GM12878 (cell line): ENCODE measurements at places on chromosomes 1 and 21.
A peak's percentile ranks its signal among the peaks of the same experiment; 100 is the strongest.

GRCh38 chr1:17538428-17539117 lies 925 bp upstream of the ARHGEF10L start:
- no peak overlapping the region for H3K4me3 ChIP-seq
- DNase-seq: no peak
- peaks cover 4% of the 10 kb centered on the region for H3K27me3 ChIP-seq
- peaks cover 17% of the 10 kb centered on the region for H3K4me1 ChIP-seq
- H3K27ac ChIP-seq: no peak overlapping the region
- no peaks in the 10 kb centered on the region for H3K36me3 ChIP-seq

DNA sequence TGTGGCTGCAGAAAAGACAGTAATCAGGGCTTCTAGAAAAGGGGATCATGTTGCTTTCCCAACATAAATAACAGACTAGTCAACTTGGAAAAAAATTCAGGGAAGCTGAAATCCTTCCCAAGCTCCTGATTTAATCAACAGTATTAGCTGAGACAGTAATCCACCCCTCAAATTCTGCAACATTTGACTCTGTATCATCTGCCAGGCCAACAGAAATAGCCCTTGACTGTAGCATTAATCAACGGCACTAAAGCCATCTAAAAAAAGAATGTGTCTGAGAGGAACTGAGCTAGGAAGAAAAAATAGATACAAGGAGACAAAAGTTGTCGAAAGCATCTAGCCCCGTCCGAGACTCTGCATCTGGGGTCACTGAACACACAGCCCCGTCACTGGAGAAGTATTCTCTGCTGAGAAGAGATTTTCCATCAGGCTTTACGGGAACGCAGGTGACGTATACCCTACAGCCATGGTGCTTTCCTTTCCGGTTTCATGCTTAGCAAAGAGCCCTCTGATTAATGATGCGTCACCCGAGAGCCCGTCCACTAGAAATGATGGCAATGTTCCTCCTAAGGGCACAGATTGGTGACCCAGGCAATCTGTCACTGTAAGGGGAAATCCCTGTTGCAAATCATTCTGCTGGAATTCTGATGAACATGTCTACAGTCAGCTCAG lies 42.1 kb upstream of the TP53BP2 start:
- H3K27me3 ChIP-seq: no peaks in the 10 kb centered on the region
- H3K36me3 ChIP-seq: no peaks in the 10 kb centered on the region
- H3K4me3 ChIP-seq: no peak overlapping the region
- no peak overlapping the region for H3K27ac ChIP-seq
- no peak for DNase-seq

- no peak for DNase-seq
- no peaks in the 10 kb centered on the region for H3K36me3 ChIP-seq
- H3K4me1 ChIP-seq: no peaks in the 10 kb centered on the region
These were observed 199.4 kb downstream of the ZC3H11B start for GRCh38 chr1:219413536-219413935.

- H3K4me3 ChIP-seq: no peak overlapping the region
- no peaks in the 10 kb centered on the region for H3K27me3 ChIP-seq
- H3K27ac ChIP-seq: no peak overlapping the region
These were observed 86.0 kb downstream of the LRRC53 start for GRCh38 chr1:74426208-74426937.

GRCh38 chr1:30816211-30817076 lies 58.9 kb upstream of the LAPTM5 start:
- no peaks in the 10 kb centered on the region for H3K36me3 ChIP-seq
- H3K27me3 ChIP-seq: peaks cover 16% of the 10 kb centered on the region
- no peak overlapping the region for H3K27ac ChIP-seq
- no peak for DNase-seq

DNA sequence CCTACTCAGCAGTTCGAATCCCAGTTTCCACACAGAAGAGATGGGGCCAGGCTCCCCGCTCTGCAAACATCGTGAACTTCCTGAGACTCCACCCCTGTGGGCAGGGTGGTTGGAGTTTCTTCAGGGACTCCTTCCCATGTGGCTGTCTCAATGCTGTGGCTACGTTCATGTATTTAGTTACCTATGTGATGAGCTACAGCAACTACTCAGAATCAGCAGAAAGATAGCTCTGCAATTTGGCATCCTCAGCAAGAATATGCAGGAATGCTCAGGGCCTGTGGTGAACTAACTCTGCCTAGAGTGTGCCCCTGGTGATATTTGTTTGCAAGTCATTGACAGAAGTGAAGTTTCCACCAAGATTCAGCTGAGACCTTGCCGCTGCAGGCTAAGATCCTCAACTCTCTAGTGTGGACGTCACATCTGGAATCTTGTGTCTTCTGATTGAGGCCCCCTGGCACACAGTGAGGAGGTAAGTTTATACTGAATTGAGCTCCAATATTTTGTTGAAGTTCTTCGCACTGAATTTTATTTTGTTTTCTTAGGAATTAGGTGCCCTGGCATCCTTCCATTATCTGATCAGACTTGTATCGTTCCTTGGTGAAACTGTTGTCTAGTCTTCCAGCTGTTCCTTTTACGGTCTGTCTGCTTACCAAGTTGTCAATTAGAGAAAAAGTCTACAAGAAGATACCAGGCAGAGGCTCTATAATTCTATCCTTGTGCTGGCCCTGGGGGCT lies 8.2 kb upstream of the GLRX2 start:
- no peaks in the 10 kb centered on the region for H3K27me3 ChIP-seq
- H3K36me3 ChIP-seq: no peaks in the 10 kb centered on the region
- no peak overlapping the region for H3K4me3 ChIP-seq
- no peak overlapping the region for H3K27ac ChIP-seq

- H3K4me1 ChIP-seq: peaks cover 25% of the 10 kb centered on the region
- no peaks in the 10 kb centered on the region for H3K27me3 ChIP-seq
- H3K27ac ChIP-seq: no peak overlapping the region
These were observed 89.6 kb downstream of the RERE start for GRCh38 chr1:8727809-8728213.

- no peaks in the 10 kb centered on the region for H3K4me1 ChIP-seq
- H3K4me3 ChIP-seq: no peak overlapping the region
- H3K27ac ChIP-seq: no peak overlapping the region
- no peak for DNase-seq
- no peaks in the 10 kb centered on the region for H3K27me3 ChIP-seq
These were observed 21.1 kb downstream of the ATP8B2 start for GRCh38 chr1:154346276-154346917.

GRCh38 chr1:242761556-242761955 lies 237.1 kb upstream of the PLD5 start:
- DNase-seq: no peak
- H3K4me1 ChIP-seq: no peaks in the 10 kb centered on the region
- no peak overlapping the region for H3K27ac ChIP-seq
- H3K36me3 ChIP-seq: no peaks in the 10 kb centered on the region
- no peaks in the 10 kb centered on the region for H3K27me3 ChIP-seq

- DNase-seq: no peak
- H3K4me1 ChIP-seq: no peaks in the 10 kb centered on the region
- H3K36me3 ChIP-seq: no peaks in the 10 kb centered on the region
- H3K27me3 ChIP-seq: peaks cover 3% of the 10 kb centered on the region; the same call in 1 of the 2 replicates
These were observed 76.8 kb downstream of the PLXNA2 start for GRCh38 chr1:208167261-208167869.

- no peaks in the 10 kb centered on the region for H3K4me1 ChIP-seq
- no peak overlapping the region for H3K4me3 ChIP-seq
- DNase-seq: peak; percentile 12
- H3K36me3 ChIP-seq: no peaks in the 10 kb centered on the region
These were observed 88.6 kb upstream of the PKN2 start for GRCh38 chr1:88595355-88596002.

DNA sequence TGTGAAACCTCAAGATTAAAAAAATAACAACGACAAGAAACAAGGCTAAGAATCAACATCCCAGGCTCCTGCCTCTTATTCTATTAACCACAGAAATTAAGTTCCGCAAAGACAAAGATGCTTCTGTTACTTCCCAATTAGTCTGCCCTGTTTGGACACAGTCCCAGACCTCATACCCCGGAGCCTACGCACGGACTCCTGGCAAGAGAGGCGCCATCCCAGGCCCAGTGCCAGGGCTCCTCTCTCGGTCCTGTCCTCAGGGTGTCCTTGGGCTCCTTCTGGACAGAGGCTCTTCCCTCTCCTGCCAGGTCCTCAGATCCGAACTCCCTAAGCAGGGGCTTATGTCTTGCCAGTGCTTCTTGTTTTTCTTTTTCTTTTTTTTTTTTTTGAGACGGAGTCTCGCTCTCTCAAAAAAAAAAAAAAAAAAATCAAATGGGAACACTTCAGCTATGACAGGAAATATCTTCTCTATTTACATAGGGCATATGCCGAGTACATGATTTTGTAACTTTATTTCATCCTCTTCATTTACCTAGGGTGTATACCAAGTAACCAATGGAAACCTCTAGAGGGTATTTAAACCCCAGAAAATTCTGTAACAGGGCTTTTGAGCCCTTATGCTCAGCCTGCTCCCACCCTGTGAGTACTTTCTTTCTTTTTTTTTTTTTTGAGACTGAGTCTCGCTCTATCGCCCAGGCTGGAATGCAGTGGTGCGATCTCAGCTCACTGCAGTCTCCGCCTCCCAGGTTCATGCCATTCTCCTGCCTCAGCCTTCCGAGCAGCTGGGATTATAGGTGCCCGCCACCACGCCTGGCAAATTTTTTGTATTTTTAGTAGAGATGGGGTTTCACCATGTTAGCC lies 11.7 kb upstream of the ENO1 start:
- no peaks in the 10 kb centered on the region for H3K27me3 ChIP-seq
- no peak overlapping the region for H3K27ac ChIP-seq
- DNase-seq: no peak
- H3K36me3 ChIP-seq: no peaks in the 10 kb centered on the region

- no peak for DNase-seq
- H3K4me3 ChIP-seq: 0 out of 2 replicates have a peak overlapping the region, but pooled peaks have one; percentile 13
- no peaks in the 10 kb centered on the region for H3K36me3 ChIP-seq
These were observed 14.0 kb downstream of the CAPZA1 start for GRCh38 chr1:112633628-112634027.

GRCh38 chr1:1290238-1290731 lies 10.0 kb downstream of the SCNN1D start:
- no peaks in the 10 kb centered on the region for H3K36me3 ChIP-seq
- no peaks in the 10 kb centered on the region for H3K4me1 ChIP-seq
- no peak overlapping the region for H3K27ac ChIP-seq
- H3K27me3 ChIP-seq: no peaks in the 10 kb centered on the region

DNA sequence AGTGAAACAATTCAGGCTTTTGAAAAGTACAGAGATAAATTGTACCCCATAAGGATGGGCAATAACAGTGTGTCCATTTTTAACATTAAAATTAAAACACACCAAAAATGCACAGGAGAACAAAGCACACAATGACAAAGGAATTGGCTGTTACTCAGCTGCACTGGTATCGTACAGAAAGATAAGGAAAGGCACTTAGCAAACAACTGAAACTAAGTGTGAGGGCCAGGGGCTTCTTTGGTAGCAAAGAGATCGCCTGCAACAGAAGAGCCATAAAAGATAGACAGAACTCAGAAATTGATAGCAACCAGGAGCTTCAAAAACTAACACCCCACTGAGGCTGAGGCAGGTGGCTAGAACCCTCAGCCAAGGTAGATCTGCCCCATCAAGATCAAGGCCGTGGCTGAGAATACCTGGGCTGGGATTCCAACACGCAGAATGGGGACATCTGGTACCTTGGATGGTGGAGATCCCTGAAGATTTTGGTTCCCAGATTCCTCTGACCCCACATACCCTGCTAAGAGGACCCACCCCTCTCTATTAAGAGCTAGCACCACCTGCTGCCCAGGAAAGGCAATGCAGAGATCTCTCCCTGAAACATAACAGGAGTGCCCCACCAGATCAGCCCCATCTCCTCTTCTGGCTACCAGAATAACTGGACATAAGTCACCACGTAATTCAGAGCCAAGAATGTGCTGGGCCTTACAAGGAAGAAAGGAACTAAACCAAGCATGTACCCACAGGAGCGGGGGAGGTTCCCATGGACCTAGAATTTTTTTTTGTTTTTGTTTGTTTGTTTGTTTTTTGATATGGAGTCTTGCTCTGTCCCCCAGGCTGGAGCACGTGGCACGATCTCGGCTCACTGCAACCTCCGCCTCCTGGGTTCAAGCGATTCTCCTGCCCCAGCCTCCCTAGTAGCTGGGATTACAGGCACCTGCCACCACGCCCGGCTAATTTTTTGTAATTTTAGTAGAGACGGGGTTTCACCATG lies 16.2 kb downstream of the PLEKHO1 start:
- peak overlapping the region; percentile 37; the same call in 1 of the 2 replicates for H3K4me3 ChIP-seq
- peak overlapping the region; percentile 100 for H3K27ac ChIP-seq
- H3K4me1 ChIP-seq: peaks cover 57% of the 10 kb centered on the region
- no peaks in the 10 kb centered on the region for H3K36me3 ChIP-seq

GRCh38 chr1:202807451-202807925 lies 733 bp downstream of the KDM5B start:
- H3K4me3 ChIP-seq: peak overlapping the region; percentile 77
- H3K27me3 ChIP-seq: no peaks in the 10 kb centered on the region; the same call in none of the 2 replicates

- H3K4me1 ChIP-seq: no peaks in the 10 kb centered on the region
- no peak for DNase-seq
These were observed 125.0 kb downstream of the PRDM2 start for GRCh38 chr1:13825033-13825432.

DNA sequence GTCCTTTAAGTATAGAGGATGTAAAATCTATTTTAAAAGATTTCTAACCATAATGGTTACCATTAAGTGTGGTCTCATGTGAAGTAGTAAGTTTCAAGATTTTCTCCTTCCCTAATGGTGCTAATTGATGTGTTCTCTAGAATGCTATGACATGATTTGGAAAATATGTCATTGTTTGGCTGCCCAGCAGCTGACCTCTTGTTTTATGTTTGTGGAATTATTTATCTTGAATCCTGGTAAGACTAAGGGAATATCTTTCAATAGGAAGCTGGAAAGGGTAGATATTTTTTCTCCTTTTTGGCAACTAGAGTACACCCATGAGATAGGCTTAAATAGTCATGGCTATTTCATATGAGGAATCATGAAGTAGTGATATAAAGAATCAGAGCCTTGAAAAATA lies 139.8 kb upstream of the CHODL start:
- DNase-seq: no peak
- H3K27me3 ChIP-seq: no peaks in the 10 kb centered on the region
- H3K4me1 ChIP-seq: no peaks in the 10 kb centered on the region
- H3K36me3 ChIP-seq: no peaks in the 10 kb centered on the region
- H3K4me3 ChIP-seq: no peak overlapping the region

GRCh38 chr21:25359724-25360123 lies 247.6 kb downstream of the MRPL39 start:
- no peaks in the 10 kb centered on the region for H3K36me3 ChIP-seq
- no peak overlapping the region for H3K27ac ChIP-seq
- H3K27me3 ChIP-seq: no peaks in the 10 kb centered on the region
- no peak overlapping the region for H3K4me3 ChIP-seq
- H3K4me1 ChIP-seq: no peaks in the 10 kb centered on the region
